ENCODE measurements at places on chromosomes 7 and 10.

- DNase-seq = no peak
Observed at GRCh38 chr7:99459087-99459486, 6.9 kb downstream of the ATP5MF start.

DNA sequence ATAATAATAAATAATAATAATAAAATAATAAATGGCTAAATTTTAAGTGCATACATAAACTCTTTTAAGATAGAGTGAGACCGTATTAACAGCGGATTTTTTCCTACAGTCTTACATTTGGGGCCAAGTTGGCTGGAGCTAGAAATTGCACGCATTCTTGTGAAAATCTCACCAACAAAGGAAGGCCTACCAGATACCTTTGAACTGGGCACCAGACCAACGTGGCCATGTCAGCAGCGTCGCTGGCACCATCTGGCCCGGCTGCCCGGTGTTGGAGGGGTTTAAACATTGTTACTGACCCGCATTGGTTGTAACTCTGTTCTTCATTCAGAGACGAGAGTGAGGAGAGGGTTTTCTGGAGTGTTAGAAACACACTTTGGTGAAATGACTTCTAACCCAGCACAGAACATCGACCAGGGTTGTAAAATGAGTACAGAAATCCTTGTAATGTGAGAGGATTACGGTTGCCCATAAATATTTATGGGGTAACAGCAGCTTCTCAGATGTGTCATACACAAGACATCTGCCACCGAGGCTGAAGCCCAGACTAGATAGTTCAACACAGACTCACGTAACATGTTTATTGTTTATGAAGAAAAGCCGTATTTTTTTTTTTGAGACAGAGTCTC is 34.6 kb upstream of the UNCX start:
- DNase-seq = no peak

- DNase-seq = no peak
Observed at GRCh38 chr10:57864765-57865680, 402.7 kb downstream of the IPMK start.

- no peak for DNase-seq
Observed at GRCh38 chr10:42975558-42976340, 101.1 kb upstream of the RET start.

GRCh38 chr7:140423501-140423900 is 19.6 kb downstream of the RAB19 start:
- no peak for DNase-seq

DNA sequence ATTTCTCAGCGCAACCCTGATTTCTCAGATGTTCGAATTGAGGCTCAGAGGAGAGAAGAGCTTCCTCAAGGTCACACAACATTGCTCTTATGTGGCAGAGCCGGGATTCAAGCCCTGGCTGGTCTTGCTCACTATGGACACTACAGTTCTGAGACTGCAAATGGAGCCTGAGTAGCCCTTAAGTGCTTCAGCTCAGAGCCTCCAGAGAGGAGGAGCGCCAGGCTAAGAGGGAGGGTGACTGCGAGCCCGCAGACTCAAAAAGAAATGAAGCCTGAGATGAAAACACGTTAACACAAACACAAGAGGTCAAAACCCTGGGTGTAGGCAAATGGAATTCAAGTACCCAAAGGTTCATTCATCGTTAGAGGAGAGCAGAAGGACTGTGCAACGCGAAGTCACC is 13.9 kb downstream of the ARHGAP22 start:
- DNase-seq = no peak

GRCh38 chr10:25851548-25851947 is 82.5 kb upstream of the MYO3A start:
- no peak for DNase-seq

DNA sequence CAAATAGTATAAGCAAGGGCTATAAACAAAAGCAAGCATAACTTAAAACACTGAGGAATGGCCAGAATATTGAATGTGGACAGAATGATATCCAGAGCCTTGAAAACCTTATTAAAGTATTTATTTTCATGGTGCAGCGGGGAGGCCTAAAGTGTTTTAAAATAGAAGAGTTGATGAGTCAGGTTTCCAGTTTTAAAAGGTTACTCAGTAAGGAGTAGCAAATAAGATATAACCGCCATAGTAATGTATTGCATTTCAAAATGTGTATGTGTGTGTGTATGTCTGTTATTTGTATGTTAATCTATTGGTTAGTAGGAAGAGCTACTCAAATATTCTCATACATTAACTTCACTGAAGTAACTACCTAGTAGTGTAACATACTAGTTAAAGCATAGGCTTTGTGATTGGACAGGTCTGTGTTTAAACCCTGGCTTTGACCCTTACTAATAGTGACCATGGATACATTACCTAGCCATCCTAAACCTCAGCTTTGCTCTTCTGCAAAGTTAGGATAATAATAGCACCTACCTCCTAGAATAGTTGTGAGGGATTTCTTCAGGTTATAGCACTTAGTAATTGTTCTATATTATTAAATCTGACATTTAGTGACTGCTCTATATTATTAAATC is 16.9 kb downstream of the CUTC start:
- no peak for DNase-seq

DNA sequence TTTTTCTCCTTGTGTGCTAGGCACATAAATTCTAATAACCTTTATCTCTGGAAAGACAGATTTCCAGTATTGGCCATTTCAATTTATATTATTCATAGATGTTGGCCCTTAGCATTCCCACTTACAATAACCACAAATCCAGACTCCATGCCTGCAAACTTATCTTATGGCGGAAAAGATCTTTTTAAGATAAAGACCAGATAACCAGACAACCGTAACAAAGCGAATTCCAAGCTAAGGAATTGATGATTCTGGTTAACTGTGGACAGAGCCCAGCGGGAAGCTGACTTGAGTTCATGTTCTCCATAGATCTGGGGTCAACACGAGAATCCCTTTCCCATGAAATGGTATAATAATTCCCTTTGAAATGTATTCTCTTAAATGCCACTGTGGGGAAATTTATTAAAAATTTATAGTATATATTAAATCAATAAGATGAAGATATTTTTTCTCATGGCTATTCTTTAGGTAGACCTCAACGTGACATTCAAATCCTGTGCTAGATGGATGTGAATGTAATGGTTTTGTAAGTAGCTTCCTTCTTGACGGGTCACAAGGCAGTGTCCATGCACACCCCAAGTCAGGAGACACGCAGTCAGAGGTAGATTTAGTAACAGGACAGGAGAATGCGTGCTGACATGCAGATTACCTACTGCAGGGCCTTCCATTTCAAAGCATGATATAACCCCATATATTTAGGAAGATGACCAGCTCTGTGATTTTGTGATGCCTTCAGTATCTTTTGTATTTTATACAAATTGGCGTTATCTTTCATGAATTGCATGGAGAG is 37.7 kb upstream of the KLF6 start:
- DNase-seq = no peak

GRCh38 chr7:4823441-4824119 is 38.2 kb downstream of the PAPOLB start:
- DNase-seq = no peak
